Activated naive CD4-positive, alpha-beta T cell (primary cell): ENCODE measurements at places on chromosomes 5 and 9.

- DNase-seq, result no peak
Observed at GRCh38 chr9:126904586-126904985, 10.0 kb upstream of the RALGPS1 start.

DNA sequence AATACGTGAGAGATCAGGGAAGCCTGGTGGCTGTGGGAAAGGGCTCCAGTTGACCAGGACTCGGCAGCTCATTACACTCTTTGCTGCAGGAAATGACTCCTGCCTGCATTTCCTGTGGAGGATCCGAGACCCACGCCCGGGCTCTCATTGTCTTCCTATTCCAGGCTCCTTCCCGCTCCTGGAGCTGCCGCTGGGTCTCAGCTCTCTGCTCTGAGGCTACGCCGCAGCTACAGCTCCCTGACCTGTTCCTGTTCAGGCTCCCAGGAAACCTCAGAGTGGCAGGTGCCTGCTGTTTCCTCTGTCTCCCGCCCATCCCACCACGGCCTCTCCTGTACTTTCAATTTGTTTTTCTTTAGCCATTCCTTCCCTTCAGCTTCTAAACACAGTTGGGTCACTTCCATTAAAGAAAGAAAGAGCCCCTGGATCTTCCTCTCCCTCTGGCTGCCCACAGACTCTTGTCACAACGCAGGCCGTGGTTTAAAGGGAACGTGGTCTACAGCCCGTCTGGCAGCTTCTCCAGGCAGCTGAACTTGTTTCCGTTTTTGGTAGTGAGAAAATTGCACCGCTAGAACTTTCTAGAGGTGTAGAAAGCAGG lies 71.5 kb downstream of the IL6ST start:
- DNase-seq, result no peak

- DNase-seq, result no peak
Observed at GRCh38 chr9:122360891-122361290, 9.9 kb upstream of the PTGS1 start.

- no peak for DNase-seq
Observed at GRCh38 chr5:160367261-160367660, 3.2 kb downstream of the C1QTNF2 start.

- no peak for DNase-seq
Observed at GRCh38 chr9:85600675-85601263, 141.0 kb downstream of the AGTPBP1 start.

DNA sequence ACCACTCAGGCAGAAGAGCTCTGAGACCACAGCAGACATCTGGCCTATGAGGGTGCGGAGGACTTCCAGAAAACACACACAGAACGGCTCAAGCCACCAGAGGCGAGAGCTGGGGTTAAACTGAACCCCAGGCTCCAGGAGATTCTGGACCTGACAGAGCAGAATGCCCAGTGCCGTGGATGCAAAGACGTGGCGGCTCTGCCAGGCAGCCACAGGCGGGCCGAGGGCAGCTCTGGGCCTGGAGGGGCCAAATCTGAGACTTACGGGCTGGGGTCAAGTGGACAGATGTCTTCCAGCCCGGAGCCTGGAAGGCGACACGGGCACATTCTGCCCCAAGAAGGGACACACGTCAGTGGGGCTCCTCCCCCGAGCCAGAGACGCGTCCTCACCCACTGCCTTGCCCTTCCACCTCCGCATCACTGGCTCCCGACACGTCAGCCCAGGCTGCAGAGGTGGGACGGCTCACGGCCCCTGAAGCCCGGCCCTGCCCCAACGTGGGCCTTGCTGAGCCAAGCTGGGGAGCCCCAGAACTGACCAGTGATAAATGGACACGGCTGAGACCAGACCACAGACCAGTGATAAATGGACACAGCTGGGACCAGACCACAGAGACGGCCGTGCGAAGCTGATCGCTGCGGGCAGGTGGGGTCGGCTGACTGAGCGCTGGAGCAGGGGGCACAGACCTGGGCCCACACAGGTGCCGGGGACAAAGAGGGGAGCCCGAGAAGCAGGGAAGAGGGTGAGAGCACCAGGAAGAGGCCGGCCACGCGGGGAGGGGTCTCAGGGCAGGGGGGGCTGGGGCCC lies 40.9 kb upstream of the NSMF start:
- no peak for DNase-seq

GRCh38 chr5:95861221-95861863 lies 38.8 kb upstream of the GLRX start:
- DNase-seq, result no peak

DNA sequence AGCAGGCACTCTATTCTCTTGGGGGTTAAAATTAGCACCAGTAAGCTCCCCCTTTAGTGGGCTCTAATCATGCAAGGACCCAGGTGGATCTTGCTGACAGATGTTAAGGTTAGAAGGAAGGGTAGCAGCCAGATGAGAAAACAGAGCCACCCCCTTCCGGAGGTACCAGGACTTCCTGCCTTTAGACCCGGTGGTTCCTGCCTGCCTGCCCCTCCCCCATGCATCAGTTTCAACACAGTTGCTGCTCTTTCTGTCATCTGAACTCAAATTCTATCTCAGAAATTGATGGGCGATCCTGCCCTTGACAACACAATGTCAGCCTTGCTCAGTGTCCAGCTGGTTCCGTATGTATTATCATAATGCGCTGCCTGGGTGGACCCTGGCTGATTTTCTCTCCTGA lies 287.3 kb downstream of the EBF1 start:
- DNase-seq, result peak; percentile 55

DNA sequence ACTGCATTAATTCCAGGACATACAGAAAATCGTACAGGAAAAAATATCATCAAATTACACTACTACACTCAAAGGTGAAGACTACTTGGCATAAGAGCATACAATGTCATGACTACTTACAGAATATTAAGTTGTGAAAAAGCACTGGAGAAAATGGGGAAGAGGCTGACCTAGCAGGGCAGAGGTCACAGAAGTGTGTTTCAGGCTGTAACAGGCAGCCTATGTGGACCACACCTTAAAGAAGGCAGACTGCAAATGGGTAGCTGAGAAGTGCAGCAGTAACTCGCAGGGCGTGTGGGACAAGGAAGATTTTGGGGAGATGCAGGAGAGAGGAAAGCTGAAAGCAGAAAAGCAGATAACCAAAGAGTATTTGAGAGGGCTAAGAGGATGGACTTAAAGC lies 167.0 kb upstream of the PIK3R1 start:
- DNase-seq, result no peak

- DNase-seq, result no peak
Observed at GRCh38 chr5:152547202-152547601, 142.1 kb upstream of the NMUR2 start.

DNA sequence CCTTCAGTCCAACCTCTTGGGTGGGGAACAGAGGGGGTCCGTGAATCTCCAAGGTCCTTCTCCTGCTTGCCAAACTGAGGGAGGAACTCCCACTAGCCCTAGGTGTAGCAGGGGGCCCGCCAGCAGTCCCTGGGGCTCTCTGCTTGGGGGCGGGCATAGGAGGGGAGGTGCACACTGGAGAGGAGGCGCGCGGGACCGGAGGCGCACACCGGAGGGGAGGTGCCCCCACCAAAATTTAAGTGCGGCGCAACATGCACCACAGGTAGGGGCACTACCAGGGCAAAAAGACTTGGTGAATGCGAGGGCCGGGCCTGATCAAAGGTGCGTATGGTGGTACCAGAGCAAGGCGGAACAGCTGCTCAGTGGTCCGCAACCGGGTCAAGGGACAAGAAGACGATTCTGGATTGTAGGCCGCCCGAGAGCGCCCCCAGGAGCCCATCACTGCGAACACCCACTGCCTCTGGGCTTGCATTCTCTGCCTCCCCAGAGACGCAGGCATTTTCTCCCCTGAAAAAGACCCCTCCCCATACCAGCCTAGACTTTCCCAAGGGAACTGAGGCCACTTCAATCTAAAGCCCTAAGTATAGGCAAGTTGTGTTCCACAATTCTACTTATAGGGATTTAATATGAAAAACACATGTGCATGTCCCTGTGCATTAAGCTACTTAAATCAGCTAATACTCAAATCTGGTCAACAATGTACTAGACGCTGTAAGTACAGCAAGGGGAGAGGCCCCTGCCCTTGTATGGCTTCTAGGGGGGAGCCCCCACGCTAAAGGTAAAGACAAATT lies 50.6 kb downstream of the TGFBI start:
- DNase-seq, result no peak

DNA sequence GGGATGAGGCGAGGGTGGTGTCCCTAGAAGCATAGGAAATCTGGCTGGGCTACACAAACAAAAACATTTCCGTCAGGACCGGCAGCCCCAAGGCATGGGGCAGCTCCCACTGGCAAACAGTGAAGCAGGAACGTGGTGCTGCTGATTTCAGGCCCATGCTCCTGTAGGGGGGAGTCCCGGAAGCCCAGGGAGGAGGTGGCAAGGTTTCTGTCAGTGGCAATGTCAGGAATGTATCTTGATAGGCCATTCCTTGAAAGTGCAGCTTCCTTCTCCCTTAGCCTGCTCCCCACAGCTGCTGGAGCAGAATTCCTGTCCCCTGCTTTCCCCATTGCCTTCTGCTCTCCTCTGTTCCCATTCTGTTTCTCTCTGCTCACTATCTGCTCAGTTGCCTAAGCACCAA lies 42.4 kb downstream of the MRRF start:
- no peak for DNase-seq

- DNase-seq, result no peak
Observed at GRCh38 chr5:55969956-55970355, 24.8 kb downstream of the IL6ST start.

DNA sequence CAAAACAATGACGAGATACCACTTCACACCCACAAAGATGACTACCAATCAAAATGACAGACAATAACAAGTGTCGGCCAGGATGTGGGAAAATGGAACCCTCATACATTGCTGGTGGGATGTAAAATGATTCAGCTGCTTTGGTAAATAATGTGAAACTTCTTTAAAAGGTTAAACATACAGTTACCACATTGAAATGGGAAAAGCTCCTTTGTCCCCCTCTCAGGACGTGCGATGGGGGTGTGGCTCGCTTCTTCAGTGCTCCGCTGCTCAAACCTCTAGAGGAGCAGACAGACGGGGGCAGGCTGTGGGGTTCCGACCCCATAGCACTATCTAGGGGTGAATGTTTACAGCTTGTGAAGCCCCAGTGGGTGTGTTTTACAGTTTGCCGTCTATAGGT lies 8.0 kb upstream of the PLPP6 start:
- no peak for DNase-seq

DNA sequence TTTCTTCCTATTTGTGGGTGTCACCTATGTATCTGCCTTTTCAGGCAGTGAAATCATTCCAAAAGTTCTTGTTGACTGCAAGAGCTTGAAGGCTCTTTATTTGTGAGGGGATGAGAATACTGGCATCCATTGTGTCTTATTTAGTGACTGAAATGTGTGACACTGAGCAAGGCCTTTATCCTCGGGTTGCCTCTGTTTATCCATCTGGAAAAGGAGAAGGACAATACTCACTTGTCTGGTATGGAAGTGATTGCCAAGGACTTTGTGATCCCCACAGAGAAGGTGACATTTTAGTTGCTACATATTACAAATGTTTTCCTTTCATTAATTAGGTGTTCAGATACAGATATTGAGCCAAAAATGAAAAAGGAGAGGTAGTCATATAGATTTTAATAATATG lies 80.2 kb downstream of the ARRDC3 start:
- no peak for DNase-seq

- DNase-seq, result no peak
Observed at GRCh38 chr5:146818822-146819221, 59.7 kb downstream of the PPP2R2B start.

GRCh38 chr9:6605202-6605601 lies 40.3 kb downstream of the GLDC start:
- DNase-seq, result no peak

DNA sequence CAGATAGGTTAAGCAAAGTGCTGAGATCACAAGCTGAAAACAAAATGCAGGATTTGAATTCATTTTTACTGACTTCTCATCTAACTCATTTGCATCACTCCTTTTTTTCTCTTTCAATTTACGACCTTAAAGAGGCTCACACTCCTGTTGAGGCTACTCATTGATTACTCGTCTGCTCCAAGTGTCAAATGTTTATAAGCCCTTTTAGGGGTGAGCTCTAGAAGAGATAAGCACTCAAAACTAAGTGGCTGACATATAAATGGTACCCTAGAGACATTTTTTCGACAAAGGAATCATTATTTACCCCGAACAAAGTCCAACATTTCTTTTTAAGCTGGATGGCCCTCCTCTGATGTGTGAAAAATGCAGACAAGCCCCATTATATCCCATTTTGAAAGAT lies 483.1 kb downstream of the MAT2B start:
- DNase-seq, result no peak

GRCh38 chr9:115845648-115846312 lies 307.8 kb upstream of the PAPPA start:
- DNase-seq, result no peak

DNA sequence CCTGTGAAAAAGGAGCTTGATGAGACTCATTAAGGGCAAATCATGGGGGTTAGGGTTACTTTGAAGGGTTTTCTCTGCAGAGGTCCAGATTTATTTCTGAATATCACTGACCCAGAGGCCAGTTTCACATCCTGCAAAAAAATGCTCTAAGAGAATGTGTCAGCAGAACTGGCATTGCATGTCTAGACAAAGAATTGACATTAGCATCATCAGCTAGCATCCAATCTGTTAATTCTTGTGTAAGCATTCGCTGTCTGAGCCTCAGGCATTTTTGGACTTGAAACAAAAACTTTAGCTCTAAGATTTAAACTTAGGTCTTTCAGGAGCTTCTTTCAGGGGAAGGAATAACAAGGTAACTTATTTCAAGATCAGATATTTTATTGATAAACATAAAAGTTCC lies 187.9 kb upstream of the ELL2 start:
- DNase-seq, result no peak

GRCh38 chr5:181151146-181151545 lies 3.8 kb downstream of the OR2V2 start:
- DNase-seq, result no peak

GRCh38 chr5:145295236-145295835 lies 539.8 kb downstream of the PRELID2 start:
- DNase-seq, result no peak

- no peak for DNase-seq
Observed at GRCh38 chr5:81389025-81389424, 4.9 kb downstream of the ACOT12 start.

DNA sequence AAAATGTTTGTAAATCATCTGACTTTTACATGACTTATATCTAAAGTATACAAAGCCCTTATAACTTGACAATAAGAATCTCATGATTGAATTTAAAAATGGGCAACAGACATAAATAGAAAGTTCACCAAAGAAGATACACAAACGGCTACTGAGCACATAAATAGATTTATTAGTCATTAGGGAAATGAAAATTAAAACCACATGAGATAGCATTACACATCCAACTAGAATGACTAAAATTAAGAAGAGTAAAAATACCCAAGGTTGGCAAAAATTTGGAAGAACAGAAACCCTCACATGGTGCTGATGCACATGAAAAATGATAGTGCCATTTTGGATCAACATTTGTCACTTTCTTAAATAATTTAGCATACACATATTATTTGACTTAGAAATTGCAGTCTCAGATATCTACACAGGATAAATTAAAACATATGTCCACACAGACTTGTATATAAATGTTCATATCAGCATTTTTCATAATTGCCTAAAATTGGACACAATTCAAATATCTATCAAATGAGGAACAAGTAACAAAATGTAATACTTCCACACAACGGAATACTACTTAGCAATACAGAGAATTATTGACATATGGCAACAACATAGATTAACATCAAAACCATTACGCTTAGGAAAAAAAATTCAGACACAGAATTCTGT lies 359.1 kb upstream of the DAB2 start:
- DNase-seq, result no peak

- no peak for DNase-seq
Observed at GRCh38 chr5:80207832-80208231, 48.0 kb downstream of the SERINC5 start.
